ENCODE measurements at places on chromosomes 3 and 15.

- DNase-seq: no peak
These were observed 14.1 kb downstream of the PTPN23 start for GRCh38 chr3:47394881-47395280.

- DNase-seq: no peak
These were observed 136.5 kb downstream of the MAP2K5 start for GRCh38 chr15:67678993-67679392.

DNA sequence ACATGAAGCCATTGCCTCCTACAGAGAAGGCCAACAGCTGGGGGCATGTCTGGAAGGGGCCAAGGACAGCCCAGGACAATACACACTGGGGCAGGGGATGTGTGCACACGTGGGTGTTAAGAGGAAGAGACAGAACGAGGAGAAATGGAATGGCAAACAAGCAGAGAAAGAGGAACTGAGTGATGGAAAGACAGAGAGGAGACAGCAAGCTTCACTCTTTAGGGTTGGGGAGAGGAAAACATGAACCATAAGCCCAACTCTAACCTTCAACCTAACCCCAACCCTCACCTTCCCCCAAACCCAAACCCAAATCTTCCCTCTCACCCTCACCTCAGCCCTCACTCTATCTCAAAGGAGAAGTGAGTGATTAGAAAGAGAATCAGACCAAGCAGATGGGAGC lies 11.9 kb upstream of the PARL start:
- no peak for DNase-seq

DNA sequence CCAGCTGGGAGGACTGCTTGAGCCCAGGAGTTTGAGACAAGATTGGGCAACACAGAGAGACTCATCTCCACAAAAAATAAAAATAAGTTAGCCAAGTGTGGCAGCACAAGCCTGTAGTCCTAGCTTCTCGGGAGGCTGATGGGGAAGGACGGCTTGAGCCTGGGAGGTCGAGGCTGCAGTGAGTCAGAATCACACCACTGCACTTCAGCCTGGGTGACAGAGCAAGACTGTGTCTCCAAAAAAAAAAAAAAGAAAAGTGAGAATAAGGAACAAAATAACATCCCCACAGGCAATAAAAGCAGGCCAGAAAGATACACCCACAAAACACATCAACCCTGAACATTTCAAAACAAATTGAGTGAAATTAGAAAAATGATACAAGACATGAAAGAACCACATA lies 48.7 kb upstream of the OCA2 start:
- no peak for DNase-seq

GRCh38 chr3:35633332-35634124 lies 5.8 kb upstream of the ARPP21 start:
- DNase-seq: no peak

DNA sequence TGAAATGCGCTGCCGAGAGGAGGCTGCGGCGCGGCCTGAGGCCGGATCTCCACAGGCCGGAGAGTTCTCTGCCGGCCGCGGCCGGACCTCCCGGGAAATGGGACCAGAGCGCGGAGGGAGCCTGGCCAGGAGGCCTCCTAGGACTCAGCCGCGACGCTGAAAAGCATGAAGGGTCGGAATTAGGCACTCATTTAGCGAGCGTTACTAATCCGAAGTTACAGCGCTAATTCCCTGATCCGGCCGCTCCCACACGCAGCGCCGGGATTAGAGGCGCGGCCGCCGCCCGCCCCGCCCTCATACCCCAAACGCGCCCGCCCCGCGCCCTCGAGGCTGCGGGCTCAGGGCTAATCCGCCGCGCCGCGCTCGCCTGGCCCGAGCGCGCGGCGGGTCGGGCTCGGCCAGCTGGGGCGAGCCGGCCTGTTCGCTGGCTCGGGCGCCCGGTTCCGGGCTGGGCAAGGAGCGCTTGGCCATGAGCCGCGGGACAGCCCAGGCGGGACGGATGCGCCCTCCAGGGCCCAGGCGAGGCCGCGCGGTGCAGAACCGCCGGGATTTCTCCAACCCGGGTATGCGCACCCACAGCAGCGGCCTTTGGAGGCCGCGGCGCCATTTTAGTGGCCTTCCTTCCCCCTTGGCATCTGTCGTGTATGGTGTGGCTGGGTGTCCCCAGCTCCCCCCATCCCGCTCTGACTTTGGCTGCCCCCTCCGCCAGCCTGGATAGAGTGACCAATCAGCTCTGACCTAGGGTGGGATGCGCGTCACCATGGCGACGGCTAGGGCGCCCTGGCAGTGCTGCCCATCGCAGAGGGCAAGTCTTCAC lies 36.8 kb upstream of the POLG start:
- DNase-seq: no peak

GRCh38 chr3:78706906-78707523 lies 1060.8 kb downstream of the ROBO1 start:
- DNase-seq: no peak

DNA sequence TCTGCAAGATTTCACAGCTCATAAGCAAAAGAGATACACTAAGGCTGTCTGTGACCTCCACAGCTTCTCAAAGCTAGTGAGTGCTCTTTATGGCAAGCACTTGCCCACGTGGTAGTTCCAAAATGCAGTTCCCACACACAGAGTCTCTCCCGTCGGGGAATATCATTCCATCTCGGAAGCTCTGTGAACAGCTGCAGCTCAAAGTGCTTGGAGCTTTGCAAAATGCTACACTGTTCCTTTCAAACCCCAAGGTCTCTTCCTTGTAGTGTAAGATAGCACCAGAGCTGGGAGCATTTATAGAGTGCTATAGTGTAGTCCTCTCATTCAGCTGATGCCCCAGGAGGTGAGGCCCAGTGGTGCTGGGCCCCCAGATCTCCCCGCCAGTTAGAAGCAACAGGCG lies 36.1 kb downstream of the ST6GAL1 start:
- DNase-seq: no peak

DNA sequence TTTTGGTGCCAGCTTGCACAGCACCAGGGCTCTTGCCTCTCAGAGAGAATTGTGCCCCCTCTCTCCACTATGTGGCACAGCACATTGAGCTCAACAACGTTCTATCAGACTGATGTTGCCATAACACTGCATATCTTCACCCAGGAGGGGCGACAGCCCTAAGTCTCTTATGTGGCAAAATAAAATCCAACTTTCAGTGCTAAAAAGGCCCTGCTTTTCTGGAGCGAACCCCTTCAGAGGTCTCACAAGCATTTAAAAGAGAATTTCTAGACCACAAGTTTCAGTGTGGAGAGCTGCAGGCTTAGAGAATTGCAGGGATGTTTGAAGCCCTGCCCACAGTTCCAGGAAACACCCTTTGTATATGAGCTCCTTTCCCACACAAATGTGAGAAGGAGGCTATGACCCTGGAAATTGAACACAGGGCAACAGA lies 85.5 kb downstream of the LIPC start:
- peak; percentile 5 for DNase-seq

DNA sequence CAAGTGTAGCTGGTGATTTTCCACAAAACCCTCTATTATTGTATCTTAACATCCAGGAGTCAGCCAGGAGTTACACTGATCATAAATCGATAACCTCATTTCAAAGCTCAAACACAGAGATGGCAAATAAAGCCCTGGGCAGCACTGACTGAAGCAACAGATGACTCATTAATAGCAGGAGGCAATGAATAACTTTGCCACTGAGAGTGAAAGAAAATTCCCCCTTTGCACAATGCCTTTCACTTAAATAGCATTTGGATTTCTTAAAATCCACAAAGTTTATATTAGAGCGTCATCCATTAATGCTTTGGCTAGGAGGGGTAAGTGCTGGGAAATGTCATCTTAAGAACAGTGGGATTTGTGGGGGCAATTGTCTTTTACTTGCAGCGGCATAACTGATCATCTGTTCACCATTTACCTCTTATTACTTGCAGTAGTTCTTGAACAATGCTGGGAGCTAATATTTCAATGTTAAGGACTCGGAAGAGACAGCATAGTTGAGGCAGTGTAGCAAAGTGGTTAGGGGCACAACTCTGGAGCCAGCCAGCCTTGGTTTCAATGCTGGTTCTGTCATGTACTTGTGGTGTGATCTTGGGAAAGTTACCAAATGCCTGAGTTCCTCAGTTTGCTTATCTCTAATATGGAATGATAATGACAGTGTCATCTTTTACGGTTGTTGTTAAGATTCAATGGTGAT lies 630.4 kb upstream of the TBL1XR1 start:
- DNase-seq: no peak

DNA sequence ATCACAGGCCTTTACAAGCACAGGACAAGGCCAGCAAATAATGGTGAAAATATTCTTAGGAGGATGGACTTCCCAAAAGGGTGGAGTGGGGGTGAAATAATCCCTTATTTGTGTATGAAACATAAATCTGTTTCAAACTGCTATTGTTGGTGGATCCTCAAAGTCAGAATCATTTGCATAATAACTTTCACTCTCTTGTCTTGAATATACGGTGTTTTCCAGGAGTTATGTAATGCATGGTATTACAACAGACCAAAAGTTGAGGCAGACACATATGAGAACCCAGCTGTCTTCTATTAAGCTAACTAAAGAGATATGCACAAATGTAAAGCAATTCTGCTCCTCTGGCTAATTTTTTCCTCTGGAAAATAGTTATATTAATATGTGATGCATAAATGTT lies 57.7 kb downstream of the PRTG start:
- peak; percentile 26 for DNase-seq

- no peak for DNase-seq
These were observed 47.2 kb upstream of the ICE2 start for GRCh38 chr15:60526127-60526616.

GRCh38 chr3:179927191-179927590 lies 109.5 kb downstream of the PEX5L start:
- no peak for DNase-seq

GRCh38 chr3:127714866-127715265 lies 42.1 kb downstream of the ABTB1 start:
- DNase-seq: no peak

DNA sequence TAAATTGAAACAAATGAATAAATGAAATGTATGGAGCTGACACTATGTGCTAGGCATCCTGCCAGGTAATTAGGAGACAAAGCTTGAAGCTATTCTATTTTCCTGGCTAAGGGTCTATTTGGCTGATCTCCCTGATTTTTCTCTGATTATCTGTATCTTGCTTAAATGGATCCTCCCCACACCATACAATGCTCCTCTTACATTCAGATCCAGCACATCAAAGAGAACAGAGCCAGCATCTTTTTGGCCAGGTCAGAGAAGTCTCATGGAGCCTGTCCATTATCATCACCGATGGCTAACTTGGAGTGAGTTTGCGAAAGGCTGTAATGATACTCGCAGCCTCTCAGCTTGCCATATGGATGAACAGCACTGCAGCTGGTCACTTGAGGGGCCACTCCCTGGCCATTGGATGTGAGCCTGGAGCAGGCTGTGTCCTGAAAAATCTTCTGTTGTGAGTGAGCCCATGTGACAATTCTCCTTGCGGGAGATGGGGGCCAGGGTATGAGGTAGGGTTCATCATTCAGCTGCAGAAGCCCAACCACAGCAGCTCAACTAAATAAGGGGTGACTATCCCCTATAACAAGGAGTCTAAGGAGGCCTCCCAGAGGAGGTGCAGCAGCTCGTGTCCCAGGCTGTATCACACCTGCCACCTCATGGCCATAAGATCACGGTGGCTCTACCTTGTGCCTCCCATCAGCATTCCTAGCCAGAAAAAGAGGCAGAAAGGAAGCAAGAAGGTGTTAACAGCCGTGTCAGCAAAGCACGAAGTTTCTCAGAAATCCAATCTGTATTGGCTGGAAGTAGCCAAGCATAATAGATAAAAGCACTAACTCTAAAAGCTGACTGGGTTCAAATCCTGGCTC lies 69.3 kb upstream of the ST8SIA2 start:
- no peak for DNase-seq

DNA sequence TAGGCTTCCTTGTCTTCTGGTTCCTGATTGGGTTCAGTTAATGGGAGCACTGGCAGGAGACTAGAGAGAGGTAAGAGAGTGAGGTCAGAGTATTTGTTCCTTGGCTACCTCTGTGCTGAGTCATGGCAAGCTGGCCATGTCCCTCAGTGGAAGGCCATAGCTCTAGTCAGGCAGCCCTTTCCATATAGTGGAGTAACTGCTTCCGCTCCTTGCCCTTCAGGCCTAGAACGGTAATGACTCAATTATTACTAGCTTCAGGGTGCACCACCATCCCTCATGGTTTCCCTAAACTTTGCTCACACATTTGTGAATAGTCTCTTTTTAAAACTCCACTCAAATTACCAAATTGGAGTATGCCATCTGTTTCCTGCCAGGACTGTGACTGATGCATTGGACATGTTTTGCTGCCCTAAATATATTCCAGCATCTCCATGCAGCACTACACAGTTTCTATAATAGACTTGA lies 10.5 kb upstream of the ANO10 start:
- DNase-seq: no peak

GRCh38 chr3:55367384-55367783 lies 119.7 kb downstream of the WNT5A start:
- DNase-seq: no peak

DNA sequence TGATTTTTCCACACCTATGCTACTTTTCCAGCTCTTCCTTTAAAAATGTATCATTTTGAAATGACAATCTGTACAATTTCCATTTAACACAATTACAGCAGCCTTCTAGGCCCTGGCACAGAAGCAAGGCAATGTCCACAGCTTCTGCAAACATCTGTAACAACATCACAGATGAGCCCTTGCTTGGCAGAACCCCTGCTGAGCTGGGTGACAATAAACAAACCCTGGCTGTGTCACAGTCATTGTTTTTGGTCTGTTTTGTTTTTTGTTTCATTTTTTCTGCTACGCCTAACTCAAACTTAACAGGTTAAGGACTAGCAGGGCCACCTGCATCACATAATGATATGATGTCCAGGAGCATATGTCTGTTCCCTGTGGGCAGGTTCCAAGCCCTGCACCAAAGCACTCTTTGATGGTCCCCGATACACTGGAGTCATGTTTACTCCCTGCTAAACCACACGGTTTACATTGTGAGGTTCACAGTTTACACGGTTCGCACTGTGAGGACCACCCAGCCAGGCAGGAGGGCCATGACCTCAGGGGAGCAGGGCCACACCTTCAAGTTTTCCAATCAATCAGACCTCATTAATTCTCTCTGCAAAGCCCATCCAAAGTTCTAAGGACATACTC lies 186.8 kb upstream of the CHRNA7 start:
- no peak for DNase-seq

DNA sequence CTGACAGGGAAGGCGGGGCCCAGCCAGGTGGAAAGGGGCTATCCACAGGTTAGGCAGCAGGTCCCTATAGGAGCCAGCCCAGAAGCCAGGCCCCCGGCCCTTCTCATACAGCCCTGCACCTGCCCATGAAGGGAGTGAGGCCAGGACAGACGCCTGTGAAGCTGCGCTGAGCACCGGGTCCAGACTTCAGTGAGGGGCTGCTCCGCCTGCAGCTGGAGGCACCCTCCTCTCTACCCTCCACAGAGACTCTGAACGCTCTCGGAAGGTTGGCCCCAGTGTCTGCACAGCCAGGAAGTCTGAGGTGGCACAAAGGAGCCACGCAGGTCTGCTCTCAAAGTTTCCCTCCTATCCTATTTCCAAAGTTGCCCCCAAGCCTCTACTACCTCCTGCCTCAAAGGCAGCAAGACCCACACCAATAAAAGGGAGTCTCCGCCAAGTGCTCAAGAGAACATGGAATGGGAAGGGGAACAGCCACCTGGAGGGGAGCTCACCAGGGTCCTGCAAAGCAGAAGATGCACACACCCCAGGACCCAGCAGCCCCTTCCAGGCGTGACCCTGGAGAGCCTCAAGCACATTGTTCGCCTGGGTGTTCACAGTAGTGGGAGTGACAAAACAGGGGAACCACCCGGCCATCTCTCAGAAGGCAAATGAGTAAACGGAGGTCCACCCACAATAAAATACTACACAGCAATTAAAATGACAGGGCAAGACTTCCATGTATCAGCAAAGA lies 19.5 kb downstream of the XXYLT1 start:
- DNase-seq: no peak

- DNase-seq: no peak
These were observed 81.3 kb upstream of the BHLHE40 start for GRCh38 chr3:4897765-4898453.

GRCh38 chr3:175198991-175199783 lies 340.1 kb downstream of the NAALADL2 start:
- DNase-seq: no peak
